ENCODE measurements at places on chromosomes 12 and 14. TPM values are rescaled to one million over a fixed set of nuclear protein-coding genes. Genes with fewer than 3 reads are reported as not detected.

- no peak for DNase-seq
- no peak overlapping the region for H3K27ac ChIP-seq
- H3K4me3 ChIP-seq: no peak overlapping the region
- H3K4me1 ChIP-seq: no peaks in the 10 kb centered on the region
These were observed 89.5 kb upstream of the BCL2L14 start for GRCh38 chr12:11981121-11981733.

DNA sequence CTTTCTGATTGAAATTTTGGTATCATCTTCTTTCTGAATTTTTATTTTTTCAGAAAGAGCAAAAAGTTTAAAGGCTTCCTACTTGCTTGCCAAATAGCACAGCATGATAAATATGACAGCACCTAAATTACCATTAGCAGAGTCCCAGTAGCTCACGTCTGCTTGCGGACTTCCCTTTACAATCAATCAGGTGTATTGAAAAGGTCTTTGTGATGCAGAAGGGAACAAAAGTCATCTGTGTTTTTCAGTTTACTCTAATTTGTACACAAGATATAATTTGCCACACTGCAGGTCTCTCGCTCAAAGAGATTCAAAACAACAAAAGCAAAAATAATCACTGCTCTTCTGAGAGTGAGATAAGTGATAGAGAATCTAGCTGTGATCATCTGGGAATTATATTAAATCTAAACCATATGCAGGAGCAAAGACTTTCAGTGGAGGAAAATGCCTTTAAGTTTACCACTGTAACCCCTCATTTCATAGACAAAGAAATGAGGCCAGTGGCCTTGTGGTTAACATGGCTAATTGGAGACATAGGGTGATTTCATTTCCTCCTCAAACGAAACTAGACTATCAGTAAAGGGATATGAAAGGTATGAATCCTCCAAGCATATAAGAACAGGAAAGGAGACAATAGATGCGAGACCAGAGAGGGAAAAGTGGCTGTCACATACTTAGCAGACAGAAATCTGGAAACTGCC, 240.8 kb upstream of the TMPO start:
- no peaks in the 10 kb centered on the region for H3K27me3 ChIP-seq
- no peak overlapping the region for H3K4me3 ChIP-seq
- DNase-seq: no peak
- H3K4me1 ChIP-seq: no peaks in the 10 kb centered on the region
- no peaks in the 10 kb centered on the region for H3K36me3 ChIP-seq

GRCh38 chr14:24430143-24430681, 458 bp downstream of the KHNYN start:
- peak; percentile 79 for DNase-seq
- H3K27ac ChIP-seq: no peak overlapping the region
- peak overlapping the region; percentile 85 for H3K4me3 ChIP-seq

The TAC3 gene
- 4.4 TPM for total RNA-seq

The TMPRSS12 gene
- not detected for total RNA-seq

The RD3L gene
- not detected for total RNA-seq

Measured in H9 (cell line).